Astrocyte of the hippocampus (primary cell): ENCODE measurements at places on chromosomes 2 and 18.

GRCh38 chr2:126661702-126662500 is 5.9 kb downstream of the GYPC start:
- no peak for DNase-seq

DNA sequence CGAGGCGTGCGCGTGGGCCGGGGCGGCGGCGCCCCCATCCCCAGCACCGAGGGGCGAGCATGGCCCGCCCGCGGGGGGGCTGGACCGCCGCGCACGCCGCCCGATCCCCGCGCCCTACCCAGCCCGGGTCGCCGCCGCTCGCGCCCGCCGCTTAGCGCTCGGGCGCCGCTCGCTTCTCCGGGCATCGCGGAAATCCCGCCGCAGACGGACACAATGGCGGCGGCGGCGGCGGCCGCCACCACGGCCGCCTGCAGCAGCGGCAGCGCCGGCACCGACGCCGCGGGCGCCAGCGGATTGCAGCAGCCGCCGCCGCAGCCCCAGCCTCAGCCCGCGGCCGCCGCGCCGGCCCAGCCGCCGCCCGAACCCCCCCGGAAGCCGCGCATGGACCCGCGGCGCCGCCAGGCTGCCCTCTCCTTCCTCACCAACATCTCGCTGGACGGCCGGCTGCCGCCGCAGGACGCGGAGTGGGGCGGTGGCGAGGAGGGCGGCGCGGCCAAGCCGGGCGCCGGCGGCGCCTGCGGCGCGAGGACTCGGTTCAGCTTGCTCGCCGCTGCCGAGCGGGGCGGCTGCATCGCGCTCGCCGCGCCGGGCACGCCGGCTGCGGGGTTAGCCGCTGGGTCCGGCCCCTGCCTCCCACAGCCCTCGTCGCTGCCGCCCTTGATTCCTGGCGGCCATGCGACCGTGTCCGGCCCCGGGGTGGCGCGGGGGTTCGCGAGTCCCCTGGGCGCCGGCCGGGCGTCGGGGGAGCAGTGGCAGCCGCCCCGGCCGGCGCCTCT is 453 bp downstream of the CABLES1 start:
- DNase-seq, result peak; percentile 84

- peak; percentile 61 for DNase-seq
Observed at GRCh38 chr18:69528435-69528834, 127.7 kb downstream of the DOK6 start.

GRCh38 chr2:68714866-68715265 is 19.7 kb upstream of the ARHGAP25 start:
- DNase-seq, result no peak

GRCh38 chr2:201263779-201264178 is 3.4 kb downstream of the CASP8 start:
- no peak for DNase-seq

DNA sequence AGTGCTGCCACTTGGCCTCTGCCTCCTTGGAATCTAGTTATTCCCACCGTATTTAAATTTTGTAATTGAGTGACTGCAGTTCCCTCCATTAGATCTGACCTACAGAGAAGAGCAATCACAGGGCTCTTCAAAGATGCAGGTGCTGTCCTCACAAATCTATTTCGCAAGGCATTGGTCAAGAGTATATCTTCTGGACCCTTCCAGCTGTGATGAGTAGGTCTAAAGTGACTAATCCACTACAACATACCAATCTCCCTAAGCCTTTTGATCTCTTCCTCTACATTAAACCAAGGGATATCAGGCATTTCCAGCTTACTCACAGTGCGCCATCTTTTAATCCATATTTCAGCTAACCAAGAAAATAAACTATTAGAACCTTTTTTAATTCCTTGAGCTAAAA is 65.1 kb upstream of the COL3A1 start:
- DNase-seq, result no peak

GRCh38 chr2:79899196-79899595 is 386.3 kb downstream of the CTNNA2 start:
- DNase-seq, result no peak

- peak; percentile 42 for DNase-seq
Observed at GRCh38 chr2:6526093-6526824, 339.4 kb downstream of the CMPK2 start.

- DNase-seq, result no peak
Observed at GRCh38 chr2:160377204-160377995, 116.2 kb downstream of the RBMS1 start.

DNA sequence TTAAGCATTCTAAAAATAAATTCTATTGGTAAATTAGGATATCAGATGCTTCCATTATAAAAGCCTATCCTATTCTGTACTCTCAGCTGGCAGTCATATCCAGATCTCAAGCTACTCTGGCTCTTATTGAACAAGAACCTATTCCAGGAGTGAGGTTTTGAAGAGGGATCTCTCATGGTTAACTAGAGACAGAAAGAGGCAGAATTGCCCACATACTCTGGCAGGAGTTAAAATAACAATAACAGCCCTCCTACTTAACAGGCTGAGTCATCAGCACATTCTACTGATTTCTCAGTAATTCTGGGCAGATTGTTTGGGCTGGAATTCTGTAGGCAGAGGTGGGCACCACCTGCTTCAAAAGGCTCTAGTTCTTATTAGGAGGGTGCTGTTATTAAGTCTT is 142.0 kb upstream of the UNC80 start:
- peak; percentile 89 for DNase-seq

- DNase-seq, result no peak
Observed at GRCh38 chr2:31387850-31388249, 26.7 kb downstream of the XDH start.

DNA sequence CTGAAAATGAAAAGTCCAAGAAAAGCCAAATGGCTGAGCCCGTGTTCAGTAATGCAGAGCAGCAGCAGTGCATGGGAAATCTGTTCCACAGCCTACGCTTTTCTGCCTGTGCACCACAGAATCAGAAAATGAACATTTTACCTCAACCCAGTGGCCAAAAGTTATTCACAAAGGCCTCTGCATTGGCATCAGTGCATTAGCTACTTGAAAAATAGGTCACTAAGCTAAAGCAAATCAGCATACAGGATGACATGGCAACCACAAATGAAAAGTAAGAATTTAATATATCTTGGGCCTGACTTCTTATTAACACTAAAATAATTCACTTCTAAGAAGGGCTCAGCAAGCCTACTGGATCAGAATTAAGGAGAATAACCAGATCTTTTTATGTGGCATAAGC is 1145.3 kb upstream of the CHAC2 start:
- no peak for DNase-seq

DNA sequence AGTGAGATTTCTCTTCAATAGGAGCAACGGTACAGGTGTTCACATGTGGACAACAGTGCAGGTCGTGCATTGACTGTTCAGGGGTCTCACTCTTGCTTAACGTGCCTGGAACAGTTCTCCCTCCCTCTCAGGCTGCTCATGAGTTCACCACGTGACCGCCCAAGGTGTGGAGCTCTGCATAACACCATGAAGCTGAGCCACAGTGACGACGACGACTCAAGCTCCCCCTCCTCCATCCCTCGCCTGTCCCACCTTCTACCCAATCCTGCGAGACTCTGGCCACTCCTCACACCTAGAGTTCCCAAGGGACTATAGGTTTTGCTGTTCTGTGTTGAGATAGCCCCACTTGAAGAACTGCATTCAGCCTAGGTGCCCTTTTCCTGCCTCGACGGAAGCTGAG is 42.8 kb downstream of the STK25 start:
- no peak for DNase-seq

DNA sequence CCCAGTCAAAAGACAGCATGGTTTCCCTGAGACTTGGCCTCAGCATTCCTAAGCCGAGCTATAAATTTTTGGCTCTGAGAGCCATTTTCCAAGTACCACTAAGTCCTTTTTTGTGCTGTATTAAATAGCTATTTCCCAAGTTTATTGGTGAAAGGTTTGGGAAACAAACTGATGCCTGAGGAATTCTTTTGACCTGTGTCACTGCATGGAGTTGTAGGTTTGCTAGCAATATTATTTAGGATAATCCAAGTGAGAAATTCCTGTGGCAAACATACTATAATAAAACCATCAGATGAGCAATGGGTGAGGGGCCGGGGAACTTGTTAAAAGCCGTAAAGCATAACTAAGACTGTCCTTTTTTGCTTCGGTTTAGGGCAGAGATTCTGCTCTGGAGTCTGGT is 28.4 kb downstream of the ARHGAP28 start:
- DNase-seq, result peak; percentile 68

- DNase-seq, result no peak
Observed at GRCh38 chr2:130766711-130767407, 11.5 kb downstream of the AMER3 start.

GRCh38 chr2:239293775-239294430 is 106.9 kb downstream of the HDAC4 start:
- no peak for DNase-seq

GRCh38 chr2:66436581-66437001 is 1.7 kb downstream of the MEIS1 start:
- DNase-seq, result no peak

DNA sequence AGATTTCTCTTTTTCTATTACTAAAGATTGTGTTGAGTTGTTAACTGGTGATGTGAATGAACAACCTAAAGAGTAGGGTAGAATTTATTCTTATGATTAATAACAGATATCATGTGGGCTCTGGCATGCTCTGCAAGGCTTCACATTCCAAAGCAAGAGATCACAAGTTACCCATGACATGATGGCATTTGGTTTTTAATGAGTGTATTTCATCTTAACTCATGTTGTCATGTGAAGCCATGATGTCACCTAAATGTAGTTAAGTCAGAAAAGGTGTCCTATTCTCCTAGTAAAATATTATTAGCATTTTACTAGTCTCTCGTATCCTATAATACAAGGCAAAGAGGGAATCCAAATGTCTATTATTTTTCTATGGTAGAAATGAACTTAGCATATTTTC is 678.0 kb downstream of the ARHGAP15 start:
- DNase-seq, result no peak

DNA sequence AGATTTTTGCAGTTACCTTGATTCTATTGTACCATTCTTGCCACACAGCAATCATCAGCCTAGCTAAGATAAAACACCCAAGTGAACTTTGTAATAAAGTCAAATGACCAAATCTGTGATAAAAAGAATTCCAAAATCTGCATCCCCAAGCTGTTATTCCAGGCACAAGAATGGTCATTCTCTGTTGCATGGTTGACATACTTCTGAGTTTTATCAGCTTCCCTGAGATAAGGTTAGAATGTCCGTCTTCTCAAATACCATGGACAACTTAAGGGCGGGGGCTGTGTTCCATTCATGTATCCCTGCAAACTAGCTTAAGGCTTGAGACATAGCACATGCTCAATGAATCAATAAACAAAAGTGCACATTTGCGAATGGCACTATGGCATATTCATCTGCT is 8.1 kb upstream of the BMP10 start:
- peak; percentile 8 for DNase-seq

GRCh38 chr2:5937851-5938565 is 245.8 kb downstream of the SOX11 start:
- DNase-seq, result peak; percentile 34

- DNase-seq, result no peak
Observed at GRCh38 chr2:86293612-86294011, 43.8 kb downstream of the REEP1 start.

DNA sequence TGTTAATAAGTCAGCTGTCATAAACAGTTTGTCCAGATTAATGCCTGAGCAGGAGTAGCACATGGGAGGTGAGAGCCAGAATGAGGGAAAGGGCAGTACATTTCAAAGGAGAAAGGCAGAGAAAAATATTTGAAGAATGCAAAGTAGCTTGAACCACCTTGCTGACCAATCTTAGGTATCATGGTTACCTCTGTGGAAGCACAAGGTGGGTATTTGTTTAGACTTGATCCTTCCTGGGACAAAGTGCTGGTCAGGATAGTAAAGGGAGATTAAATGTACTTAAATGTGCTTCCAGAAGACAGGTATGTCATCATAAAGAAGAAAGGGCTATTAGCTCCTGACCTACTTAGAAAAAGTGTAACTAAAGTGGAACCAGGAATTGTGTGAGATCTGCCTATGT is 105.0 kb downstream of the LRRTM1 start:
- no peak for DNase-seq

- DNase-seq, result peak; percentile 65
Observed at GRCh38 chr2:227655454-227655853, 11.2 kb upstream of the SCYGR5 start.

DNA sequence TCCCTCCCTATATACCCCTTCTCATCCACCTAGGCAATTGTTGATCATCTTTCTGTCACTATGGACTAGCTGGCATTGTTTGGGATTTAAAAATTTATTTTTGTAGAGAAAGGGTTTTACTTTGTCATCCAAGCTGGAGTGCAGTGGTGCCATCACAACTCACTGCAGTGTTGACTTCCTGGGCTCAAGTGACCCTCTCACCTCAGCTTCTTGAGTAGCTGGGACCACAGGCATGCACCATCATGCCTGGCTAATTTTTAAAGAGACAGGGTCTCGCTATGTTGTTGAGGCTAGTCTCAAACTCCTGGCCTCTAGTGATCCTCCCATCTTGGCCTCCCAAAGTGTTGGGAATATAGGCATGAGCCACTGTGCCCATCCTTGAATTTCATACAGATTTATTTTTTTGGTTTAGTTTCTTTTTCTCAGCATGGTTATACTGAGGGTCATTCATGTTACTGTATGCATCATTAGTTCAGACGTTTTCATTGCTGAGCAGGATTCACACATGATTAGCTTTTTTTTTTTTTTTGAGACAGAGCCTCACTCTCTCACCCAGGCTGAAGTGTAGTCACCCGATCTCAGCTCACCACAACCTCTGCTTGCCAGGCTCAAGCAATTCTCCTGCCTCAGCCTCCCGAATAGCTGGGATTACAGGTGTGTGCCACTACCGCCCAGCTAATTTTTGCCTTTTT is 8.6 kb upstream of the PCARE start:
- DNase-seq, result no peak

- no peak for DNase-seq
Observed at GRCh38 chr2:164690361-164690760, 69.1 kb upstream of the GRB14 start.

- DNase-seq, result peak; percentile 48
Observed at GRCh38 chr2:191539068-191539467, 138.9 kb upstream of the NABP1 start.

DNA sequence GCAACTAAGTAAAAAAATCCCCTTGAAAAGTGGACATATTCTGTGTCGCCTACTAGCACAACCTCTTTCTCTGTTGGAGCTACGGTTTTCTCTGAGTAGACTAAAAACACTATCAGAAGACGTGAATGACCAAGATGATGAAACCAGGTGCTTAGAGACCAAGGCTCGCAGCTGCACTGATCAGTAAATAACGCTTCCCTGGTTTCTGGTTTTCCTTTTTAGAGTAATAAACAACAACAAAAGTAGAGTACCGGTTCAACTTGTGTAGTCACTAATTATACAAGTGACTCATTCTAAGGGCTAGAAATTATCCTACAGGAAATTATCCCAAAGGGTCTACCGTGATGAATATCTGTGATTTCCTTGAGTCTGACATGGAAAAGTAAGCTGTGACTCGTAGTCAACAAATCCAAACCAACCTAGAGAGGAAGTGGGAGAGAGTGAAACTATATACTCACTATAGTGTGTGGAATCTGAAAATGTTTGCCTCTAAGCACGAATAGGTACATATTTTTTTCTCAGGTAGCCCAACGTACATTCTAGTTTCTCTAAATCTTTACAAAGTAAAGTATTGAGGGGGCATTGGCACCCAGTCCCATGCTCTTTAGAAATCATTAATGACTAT is 17.8 kb downstream of the RASGRP3 start:
- DNase-seq, result no peak
